ENCODE measurements at places on chromosomes 12 and 14.

DNA sequence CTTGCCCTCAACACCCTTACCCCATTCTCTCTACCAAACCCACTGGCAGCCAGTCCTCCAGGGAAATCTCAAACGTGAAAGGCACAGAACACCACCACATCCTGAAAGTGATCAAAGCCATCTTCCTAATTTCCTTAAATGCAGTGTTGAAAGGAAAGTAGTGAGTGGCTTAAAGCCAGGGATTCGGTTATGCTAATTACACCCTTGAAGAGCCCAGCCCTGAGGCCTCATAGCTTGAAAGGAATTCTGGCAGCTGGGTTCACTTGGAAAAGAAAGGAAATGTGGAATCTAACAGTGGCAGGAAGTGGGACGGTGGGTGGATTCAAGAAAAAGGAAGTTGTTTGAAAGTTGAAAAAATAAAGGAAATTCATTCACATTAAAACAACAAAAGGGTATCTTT lies 73.0 kb upstream of the FICD start:
- DNase-seq, result no peak

DNA sequence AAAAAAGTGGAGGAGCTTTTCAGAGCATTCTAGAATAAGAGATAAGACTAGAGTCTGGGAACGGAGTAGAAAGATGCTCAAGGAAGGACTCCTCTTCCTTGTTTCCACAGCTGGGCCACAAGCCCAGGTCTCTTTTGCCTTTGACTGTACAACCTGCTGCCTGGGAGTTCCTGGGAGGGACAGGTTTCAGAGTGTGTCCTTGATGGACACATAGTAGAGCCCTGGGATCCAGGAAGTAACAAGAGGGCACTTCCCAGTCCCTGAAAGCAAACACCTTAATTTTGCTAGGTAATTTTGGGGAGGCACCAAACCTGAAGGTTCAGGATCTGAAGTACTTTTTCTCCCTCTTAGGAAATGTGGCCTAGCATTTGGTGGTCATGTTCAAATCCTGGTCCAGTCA lies 44.4 kb downstream of the CHST11 start:
- no peak for DNase-seq

GRCh38 chr12:89418228-89418910 lies 66.1 kb upstream of the DUSP6 start:
- DNase-seq, result no peak

DNA sequence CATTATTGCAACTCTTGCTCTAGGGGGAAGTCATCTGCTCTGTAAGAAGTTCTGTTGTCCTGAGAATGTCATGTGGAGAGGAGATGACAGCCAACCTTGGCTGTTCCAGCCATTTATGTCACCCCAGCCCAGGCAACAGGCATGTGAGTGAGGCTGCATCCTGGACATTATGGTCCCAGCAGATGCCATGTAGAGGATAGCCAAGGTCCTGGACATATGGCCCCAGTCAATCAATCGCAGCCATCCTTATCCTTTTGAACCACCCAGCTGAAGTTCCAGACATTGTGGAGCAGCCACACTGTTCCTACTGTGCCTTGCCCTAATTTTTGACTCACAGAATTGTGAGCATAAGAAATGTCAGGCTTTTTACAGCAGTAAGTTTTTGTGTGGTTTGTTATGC lies 84.9 kb downstream of the AVPR1A start:
- no peak for DNase-seq

DNA sequence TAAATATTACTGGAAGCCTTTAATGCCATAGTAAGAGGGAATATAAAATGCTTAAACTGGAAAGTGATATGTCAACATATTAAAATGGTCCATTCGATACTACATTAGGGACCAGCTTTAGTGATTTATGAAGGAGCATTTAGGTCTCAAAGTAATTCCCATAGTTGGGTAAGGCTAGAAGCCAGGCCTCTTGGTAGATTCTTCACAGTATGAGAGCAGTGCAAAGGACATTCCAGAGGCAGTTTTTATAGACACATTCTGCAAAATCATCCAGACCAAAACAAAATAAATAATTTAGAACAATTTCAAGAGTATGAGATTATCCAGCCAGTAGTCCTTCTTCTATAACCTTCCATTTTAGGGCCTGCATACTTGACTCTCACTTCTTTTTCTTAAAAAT lies 142.6 kb upstream of the PDZRN4 start:
- no peak for DNase-seq

- DNase-seq, result no peak
Observed at GRCh38 chr12:122381021-122381420, 41.4 kb downstream of the CLIP1 start.

- no peak for DNase-seq
Observed at GRCh38 chr12:80702889-80703805, 4.3 kb upstream of the MYF6 start.

DNA sequence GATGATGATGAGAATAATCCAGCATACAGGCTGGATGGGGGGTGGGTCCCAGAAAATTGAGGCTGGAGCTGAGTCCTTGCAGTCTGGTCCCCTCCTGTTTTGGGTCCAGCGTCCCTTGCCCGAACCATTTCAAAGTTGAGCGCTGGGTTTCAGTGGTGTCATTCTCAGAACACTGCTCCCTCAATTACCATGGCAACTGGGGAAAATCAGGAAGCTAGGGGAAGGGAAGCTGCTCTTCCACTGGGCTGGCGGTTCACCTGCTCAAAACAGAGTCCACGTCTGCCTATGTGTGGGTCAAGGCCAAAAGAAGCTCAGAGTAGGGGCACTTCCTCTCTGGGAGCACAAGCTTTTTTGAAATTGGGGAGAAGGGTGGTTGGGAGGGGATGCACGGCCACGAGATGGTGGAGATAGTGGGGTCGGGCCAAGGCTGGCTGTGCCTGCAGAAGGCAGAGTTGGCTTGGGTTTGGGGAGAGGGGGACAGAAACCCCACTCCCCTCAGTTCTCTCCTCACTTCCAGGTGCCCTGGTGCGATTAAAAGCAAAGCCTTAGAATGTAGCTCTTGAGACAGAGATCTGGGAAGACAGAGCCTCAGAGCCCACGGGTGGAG lies 1.7 kb upstream of the NOS1 start:
- DNase-seq, result no peak

DNA sequence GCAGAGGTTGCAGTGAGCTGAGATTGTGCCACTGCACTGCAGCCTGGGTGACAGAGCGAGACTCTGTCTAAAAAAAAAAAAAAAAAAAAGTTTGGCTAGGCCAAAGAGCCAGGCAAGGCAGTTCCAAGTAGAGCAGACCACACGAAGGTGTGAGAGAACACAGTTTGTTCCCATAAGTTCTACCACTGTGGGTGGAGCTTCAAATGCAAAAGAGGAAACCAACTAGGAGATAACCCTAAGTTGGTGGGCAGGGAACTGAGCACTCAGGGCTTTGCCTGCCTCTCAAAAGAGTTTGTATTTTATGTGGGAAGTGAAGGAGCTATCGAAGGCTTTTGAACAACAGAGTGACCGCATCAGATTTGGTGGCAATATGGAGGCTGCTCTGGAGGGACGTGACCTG lies 15.1 kb downstream of the SOCS2 start:
- DNase-seq, result no peak

DNA sequence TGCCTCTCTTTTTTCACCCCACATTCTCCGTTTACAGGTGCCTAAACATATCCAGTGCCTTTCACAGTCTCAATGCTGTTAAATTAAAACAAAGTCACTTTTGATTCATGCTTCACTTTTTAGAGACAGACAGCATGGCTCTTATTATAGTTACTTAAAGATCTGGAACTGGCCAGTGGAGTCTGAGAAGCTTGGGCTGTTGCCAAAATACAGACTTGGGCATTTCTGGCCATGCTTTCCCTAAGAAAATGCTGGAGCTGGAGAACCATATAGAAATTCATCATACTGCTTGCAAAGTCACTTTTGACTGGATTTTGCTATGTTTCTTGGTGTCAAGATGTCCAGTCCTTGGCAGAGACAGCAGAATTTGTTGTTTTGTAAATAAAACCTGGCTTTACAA lies 12.2 kb upstream of the GPR68 start:
- no peak for DNase-seq

- no peak for DNase-seq
Observed at GRCh38 chr12:124217508-124218242, 77.2 kb upstream of the RFLNA start.

DNA sequence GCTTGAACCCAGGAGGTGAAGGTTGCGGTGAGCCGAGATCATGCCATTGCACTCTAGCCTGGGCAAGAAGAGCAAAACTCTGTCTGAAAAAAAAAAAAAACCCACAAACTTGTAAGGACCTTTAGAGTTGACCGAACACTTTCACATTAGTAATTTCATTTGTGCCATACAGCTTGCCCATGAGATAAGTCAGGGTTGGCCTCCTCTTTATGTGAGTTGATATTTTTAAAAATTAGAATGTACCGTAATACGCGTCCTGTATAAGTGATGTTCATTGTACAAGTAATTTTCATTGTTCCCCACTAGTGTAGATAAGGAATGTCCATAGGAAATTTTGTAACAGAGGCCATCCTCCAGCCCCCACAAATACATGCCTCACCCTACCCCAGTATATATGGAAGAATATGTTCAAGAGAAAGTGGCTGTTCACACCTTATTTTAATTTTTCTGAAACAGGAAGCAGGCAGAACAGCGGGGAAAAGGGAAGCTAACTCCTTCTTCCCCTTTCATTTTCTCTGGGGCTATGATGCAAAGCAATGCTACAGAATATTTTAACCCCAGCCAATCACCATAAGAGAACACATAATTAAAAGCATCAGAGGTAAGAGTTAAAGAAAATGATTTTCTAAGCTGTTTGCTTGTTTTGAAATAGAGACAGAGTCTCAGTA lies 31.9 kb upstream of the HIF1A start:
- DNase-seq, result no peak

DNA sequence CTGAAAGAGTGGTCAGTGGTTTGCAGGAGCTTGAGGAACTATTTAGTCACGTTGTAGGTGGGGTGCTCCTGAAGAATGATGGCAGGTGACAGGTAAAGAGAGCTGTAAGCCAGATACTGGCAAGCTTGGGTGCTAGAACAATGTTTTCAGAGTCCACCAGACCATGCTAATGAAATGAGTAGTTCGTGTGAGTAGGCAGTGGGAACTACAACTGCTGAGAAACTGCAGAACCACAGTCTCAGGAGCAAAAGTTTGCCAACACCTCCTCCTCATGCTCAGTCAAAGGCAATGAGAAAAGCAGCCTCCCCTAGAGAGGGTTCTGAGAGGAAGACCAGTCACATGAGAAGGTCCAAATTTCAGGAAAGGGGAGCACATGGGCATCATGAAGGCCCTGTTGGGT lies 91.3 kb downstream of the PRKD1 start:
- no peak for DNase-seq

GRCh38 chr14:76967788-76968187 lies 60.7 kb downstream of the IRF2BPL start:
- no peak for DNase-seq

DNA sequence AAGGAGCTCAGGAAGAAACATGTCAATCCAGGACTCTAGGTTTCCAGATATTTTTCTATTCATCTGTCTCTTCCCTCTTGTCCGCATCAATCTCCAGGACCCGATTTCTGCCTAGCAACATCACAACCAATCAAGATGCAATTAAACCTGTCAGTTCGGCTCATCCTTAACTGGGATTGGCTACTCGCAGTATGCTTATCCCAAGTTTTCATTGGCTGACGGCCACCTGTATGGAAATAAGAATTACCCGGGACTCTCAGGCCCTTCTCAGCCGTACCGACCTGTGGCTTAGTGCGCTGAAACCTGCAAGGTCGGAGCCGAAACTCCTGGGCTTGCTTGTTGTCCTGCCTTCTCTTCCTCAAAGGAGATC lies 20.4 kb upstream of the ATP5MC2 start:
- no peak for DNase-seq

DNA sequence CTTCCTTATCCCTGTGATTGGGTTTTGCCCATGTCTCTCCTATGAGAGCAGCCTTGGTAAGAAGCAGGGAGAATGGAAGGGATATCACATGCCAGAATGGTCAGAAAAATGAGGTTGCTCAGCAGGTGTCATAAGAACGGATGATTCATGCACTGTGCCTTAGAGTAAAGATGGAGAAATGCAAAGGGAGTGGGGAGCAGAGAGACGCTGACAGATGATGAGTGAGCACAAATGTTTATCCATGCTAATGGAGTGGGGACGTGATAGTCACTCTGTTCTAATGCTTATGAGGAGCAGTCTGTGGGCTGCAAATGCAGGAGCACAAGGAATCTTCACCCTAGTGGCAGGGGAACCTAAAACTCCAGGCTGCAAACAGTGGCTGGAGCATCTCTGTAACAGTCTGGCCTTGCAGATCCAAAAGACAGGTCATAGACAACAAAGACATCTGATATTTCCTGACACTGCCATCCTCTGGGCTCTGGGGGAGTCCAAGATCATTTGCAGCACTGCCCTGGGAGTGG lies 243.2 kb downstream of the CACNA1C start:
- no peak for DNase-seq

DNA sequence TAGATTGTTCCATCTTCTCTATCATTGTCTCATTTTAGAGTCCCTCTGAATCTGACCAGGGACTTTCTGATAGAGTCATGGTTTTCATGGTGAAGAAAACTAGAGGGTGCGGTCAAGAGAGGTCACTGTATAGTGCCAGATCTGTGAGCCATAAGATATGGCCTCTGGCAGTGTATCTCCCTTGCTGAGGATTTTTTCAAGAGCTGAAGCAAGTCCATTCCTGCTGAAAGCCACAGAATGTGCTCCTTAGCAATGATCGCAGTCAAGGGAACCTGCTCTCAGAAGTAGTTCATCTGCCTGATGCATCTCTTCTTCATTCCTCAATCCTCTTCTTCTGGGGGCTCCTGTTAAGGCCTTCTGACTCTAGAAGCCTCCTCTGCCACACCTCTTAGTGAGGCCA lies 405.2 kb downstream of the EGLN3 start:
- no peak for DNase-seq

- no peak for DNase-seq
Observed at GRCh38 chr12:89760783-89761182, 52.1 kb upstream of the ATP2B1 start.

GRCh38 chr12:59938190-59938962 lies 342.5 kb downstream of the SLC16A7 start:
- DNase-seq, result no peak

DNA sequence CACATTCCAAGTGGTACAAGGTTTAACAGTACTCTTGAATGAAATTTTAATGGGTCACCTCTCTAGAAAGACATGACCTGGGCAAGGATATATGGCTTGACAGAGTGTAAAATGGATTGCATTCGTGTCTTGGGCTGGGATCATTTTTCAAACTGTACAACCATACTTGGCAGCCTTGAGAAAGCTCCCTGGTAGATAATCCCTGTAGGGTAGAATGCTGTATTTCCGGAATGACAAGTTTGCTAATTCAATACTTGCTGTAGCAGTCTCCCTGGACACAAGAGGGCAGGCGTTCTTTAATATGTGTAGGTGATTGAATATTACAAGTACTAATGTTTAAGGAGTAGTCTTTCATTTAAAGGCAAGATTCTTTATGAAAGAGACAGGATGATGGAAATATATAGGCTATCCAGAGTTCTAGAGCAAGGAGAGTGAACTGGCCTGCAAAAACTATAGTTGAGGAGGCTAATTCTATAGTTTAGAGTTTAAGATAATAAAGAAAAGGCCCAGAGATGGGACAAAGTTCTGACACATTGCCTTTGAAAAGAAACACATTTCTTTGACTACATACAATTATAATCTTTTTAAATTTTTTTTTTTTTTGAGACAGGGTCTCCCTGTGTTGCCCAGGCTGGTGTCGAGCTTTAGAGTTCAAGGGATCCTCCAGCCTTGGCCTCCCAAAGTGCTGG lies 53.4 kb downstream of the PLBD1 start:
- DNase-seq, result no peak

- DNase-seq, result no peak
Observed at GRCh38 chr12:123983822-123984485, 10.9 kb downstream of the ZNF664 start.

GRCh38 chr14:70018230-70018629 lies 139.0 kb downstream of the SMOC1 start:
- DNase-seq, result no peak
